ENCODE measurements at places on chromosomes 7 and 10.

DNA sequence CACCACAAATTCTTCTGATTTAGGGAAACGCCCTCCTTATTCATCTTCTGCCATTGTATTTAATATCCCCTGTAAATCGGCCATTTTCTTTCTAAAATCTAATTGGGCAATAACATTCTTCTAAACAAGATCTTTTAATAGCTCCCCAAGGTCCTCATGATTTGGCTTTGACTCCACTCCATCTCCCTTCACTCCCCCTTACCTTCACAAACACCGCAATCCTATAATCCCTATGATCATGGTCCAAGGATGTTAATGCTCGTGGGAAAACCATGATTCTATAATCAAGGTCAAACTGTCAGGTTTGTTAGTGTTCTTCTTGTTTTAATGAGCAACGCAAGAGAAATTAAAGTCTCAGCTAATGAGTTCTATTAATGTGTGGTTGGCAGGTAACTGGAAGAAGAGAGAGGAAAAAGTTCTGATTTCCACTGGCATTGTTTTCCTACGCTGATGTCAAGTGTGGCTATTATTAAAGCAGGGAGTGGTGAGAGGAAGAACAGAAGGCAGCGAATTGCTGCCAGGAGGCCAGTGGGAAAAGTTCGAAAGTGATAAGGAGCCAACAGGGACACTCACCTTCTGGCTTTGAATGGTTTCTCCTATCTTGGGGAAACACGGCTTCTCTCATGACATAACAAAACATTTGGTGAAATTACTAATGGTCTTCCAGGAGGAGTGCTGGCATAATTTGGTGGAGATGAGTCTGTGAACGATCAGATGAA, 28.1 kb downstream of the LRRC72 start:
- no peak for DNase-seq

DNA sequence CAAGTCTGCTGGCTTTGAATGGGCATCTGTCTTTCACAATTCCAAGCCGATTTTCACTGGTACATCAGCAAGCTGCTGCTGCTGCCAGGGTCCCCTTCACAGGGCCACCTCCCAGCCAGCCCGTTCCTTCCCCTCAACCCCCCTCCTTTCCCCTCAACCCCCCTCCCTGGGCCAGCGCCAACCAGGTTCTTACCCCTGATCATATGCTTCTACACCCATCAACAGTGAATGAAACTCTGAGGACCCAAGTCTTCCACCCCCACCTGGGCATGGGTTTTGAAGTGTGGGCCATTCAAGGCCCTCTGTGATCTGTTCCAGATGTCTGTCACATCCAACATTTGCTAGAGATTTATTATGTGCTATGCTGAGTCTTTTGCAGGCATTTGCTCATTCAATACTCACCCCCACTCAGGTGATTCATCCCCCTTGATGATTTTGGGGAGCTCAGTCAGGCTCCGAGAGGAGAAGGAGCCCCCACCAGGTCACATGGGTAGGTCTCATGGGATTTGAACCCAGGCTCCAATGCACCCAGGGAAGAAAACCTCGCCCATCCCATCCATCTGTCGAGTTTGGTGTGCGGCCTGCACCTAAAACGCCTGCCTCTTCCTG, 52.7 kb upstream of the FOXK1 start:
- no peak for DNase-seq

DNA sequence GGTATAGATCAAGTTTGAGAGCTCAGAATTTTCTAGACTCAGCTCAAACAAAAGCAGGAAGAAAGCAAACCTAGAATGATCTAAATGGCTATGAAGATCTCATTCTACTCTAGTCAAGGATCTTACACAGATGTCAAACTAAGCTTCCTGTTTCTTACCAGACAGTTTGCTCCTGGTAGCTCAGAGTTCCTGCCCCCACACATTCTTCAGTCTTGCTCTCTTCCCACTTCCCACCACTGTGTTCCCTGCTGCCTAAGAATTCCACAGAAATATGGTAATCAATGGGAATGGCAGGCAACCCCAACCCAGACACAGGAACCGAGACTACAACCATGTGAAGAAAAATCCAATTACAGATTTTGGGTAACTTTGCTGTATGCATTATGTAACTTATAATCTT, 133.4 kb upstream of the PTN start:
- no peak for DNase-seq

- DNase-seq = no peak
Measured at GRCh38 chr7:50203521-50203920, 101.0 kb upstream of the IKZF1 start.

DNA sequence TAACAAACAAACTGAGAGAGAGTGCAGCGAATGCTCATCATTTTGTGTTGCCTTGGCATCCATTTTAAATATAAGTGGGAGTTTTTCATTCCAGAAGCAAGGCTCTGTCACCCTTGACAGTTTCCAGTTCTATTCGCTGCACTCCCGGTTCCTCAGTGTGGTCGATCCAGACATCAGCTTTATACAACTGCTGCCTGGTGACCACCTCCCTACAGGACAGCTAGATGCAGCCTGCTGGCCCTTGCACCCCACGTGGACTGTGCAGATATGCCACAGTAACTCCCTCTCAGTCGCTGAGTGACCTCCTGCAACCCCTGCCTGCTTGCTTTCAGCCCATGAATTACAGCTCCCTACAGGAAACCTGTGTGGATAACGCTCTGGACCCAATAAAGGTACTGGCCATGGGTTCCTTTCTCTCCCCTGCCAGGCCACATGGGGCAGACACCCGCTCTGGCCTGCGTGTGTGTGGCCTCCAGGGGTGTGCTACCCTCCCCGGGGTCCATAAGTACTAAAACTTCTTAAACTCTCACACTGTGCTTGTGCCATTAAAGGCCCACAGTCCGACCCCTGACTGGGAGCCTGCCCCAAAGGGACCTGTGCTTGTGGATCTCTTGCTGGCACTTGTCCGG, 23.6 kb downstream of the BEND7 start:
- no peak for DNase-seq

DNA sequence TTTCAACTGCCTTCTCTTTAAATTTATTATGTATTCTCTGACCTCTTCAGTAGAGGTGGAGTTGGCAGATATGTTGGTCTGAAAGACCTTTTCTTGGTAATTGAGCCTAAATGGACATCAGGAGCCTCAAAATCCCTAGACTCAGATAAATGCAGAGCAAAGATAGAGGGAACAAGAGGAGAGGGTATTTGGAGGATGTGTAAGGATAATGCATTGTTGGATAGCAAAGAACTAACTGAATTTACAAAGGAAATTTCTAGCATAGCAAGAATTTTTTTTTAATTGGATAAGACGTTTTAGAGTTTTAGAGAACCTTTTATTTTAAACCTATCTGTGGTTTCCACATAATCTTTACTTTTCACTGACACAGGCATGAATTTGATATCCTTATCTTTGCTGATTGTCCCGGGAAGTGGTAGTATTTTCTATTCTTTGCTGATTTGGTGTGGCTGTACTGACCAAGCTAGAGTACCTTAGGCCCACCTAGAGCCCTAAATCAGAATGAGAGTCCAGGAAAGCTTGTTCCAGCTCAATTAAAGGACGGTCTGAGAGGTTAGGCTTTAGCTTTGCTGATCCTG, 91.3 kb downstream of the NRF1 start:
- DNase-seq = no peak

DNA sequence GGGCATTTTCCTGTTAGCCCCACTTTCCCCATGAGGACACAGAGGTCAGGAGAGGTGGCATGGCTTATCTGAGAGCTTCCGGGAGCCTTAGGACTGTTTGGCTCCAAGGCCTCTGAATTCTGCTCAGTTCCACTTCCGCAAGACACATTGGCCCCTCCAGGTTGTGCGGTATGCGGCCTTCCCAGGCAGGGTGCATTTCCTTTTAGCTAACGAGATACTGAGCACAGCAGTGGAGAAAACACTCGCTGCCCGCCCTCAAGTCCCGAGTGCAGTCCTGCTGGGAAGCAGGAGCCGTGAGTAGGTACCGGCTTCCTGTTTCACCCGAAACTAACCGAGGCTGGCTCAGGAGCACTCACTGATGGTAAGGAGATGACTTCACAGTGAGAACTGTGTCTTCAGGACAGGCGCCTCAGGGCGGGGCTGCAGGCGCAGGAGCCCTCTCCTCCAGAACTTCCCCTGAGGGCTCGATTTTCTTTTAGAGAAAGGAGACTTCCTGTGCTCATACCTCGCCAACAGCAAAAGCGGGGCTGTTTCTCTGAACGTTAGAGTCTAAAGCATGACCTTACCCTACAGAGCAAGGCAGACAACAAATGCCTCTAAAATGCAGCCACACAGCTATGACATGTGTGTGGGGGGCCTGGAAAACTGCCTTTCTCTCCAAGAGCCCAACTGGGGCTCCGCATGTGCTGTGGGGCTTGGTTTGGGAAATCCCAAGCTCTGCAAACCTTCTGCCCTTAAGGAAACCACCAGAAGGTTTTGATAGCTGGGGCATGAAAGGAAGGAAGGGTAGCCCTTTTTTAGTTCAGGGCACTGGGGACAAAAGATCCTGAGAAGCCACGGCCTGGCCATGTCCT, 25.9 kb downstream of the RGS10 start:
- DNase-seq = peak; percentile 75

Measured in epithelial cell of esophagus (primary cell).